ENCODE measurements at places on chromosomes 6 and 20.
A peak's percentile ranks its signal among the peaks of the same experiment; 100 is the strongest.

DNA sequence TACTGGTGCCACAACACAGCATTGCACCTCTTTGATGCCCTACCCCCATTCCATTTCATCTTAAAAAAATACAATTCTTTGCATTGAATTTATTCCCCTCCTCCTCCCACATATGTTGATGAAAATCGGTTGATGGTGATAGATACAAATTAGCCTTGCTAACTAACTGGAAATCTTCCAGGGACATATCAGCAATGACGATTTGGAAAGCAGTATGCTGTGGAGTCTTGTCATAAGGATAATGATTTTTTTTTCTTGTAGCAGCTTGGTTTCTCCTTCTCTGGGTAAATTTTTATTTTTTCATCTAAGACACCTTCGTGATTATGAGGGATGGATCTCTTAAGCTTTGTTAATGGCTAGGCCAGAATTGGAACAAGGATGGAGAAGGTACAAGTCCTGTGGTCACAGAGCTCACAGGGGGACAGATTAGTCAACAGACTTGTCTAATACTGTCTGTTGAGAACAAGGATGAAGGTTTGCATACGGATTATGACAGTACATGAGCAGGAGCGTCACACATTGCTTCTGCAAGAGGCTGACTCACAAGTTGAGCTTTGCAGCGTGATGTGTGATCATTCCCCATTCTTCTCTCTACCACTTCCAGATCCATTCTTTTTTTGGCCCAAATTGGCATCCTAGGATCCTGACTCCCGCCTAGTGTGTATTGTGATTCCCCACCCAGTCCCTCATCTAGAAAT is 233.1 kb upstream of the FERMT1 start:
- DNase-seq = no peak

GRCh38 chr6:30816791-30817739 is 67.3 kb upstream of the DDR1 start:
- DNase-seq = no peak

GRCh38 chr20:64114356-64114971 is 7.1 kb upstream of the NPBWR2 start:
- no peak for DNase-seq

GRCh38 chr6:63806573-63806913 is 170.9 kb downstream of the PHF3 start:
- DNase-seq = no peak

- peak; percentile 98 for DNase-seq
These were observed 102.6 kb downstream of the CDC5L start for GRCh38 chr6:44489910-44490604.

DNA sequence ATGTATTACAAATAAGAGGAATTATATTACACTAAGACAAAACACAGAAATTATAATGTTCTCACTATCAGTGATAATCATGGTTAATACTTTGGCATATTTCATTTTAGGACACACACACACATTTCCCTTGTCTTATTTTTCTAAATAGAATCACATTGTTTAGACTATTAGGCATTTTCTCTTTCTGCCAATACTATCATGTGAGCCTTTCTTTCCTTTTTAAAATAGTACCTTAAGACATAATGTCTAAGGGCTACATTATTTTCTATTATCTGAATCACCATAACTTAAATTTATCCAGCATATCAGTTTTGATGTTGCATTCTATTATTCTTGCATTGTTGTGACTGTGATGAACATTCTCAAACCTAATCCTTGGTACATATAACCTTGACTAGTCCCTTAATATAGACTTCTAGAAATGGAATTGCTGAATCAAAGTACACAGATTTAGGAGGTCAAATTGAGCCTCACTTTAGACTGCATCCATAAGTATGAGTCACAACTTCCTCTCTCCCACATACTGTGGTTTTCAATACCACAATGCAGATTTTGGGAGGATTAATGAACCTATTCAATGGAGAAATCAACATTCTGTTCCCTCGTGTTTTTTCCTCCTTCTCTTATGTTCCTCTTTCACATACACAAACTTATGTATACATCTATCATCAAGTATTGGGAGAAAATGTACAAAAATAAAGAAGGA is 212.6 kb downstream of the MOXD1 start:
- DNase-seq = peak; percentile 83

DNA sequence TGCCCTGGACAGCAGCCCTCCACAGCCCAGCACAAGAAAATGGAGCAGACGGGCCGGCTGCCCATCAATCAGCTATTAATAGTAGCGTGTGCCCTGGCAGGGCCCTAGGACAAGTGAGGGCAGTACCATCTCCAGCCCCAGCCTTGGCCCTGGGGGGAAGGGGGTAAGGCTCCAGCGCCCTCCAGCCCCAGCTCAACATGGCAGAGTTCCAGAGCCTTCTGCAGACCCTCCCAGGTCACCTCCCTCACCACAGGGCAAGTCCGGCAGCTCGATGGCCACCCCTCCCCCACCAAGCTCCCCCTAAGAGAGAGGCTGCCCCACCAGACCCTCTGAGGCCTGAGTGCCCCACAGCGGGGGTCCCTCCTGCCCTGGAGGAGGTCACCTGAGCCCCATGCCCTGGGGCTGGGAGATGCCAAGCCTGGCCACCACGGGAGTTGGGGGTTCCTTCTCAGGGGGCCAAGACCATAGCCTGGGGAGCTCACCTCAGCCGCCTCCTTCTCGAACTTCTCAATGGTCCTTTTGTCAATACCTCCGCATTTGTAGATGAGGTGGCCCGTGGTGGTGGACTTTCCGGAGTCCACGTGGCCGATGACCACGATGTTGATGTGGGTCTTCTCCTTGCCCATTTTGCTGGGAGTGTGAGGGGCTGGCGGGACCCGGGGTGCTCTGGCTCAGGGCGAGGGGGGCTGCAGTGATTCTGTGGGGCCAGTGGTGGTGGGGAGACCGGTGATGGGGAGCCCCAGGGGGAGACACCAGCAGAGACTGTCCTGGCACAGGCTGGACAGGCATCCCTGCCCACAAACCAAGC is 1.5 kb downstream of the EEF1A2 start:
- no peak for DNase-seq

DNA sequence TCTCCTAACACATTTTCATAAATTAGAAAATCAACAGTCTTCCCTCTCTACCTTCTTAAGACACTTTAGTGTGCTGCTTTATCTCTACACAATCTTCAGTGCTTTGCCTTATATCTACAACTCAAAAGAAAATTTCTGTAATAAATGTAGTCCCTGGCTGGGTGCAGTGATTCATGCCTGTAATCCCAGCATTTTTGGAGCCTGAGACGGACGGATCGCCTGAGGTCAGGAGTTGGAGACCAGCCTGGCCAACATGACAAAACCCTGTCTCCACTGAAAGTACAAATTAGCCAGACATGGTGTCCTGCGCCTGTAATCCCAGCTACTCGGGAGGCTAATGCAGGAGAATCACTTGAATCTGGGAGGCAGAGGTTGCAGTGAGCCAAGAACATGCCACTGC is 9.7 kb upstream of the EDN1 start:
- peak; percentile 78 for DNase-seq

GRCh38 chr20:10783707-10784553 is 110.1 kb upstream of the JAG1 start:
- no peak for DNase-seq

GRCh38 chr6:145331066-145331465 is 404.3 kb downstream of the EPM2A start:
- no peak for DNase-seq

- DNase-seq = no peak
These were observed 4.0 kb downstream of the ZSWIM3 start for GRCh38 chr20:45861221-45862075.

DNA sequence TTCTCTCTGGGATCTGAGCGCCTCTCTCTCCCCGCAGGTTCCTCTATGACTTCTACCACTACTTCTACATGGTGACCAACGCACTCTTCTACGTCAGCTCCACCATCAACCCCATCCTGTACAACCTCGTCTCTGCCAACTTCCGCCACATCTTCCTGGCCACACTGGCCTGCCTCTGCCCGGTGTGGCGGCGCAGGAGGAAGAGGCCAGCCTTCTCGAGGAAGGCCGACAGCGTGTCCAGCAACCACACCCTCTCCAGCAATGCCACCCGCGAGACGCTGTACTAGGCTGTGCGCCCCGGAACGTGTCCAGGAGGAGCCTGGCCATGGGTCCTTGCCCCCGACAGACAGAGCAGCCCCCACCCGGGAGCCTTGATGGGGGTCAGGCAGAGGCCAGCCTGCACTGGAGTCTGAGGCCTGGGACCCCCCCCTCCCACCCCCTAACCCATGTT is 36.3 kb upstream of the MRGBP start:
- DNase-seq = no peak

DNA sequence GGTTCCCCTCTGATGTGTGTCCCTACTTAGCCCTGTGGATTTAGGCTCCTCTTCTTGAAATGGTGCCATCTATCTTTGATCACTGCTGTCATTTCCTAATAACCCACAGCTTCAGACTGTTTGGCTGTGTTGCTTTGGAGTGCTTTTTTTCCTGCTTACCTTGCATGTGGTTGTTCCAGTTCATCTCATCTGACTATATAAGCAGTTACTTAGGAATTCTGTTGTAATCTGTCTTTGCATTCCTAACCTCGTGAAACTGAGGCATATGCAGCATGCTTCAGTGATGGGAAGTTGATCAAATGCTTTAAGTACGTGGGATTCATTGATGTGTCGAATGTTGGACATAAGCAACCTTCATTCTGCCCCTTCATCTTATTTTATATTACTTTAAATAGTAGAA is 115.8 kb upstream of the FLRT3 start:
- DNase-seq = no peak

DNA sequence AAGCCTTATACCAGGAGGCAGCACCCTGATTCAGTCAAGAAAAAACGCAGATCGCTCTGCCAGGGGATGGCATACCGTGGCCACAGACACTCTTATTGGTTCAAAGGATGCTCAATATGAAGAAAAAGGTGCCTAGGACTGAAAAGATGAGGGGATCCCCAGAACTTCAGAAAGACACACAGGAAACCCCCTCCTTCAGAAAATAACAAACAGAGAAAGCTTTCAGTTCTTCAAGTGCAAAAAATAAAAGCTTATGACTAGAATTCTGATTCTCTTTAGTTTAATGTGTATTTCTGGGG is 17.7 kb upstream of the MYB start:
- DNase-seq = no peak

- no peak for DNase-seq
These were observed 67.1 kb upstream of the DUSP22 start for GRCh38 chr6:225121-225721.

All from fibroblast of skin of abdomen (primary cell).